Globus pallidus (tissue), 1 donor: ENCODE measurements at places on chromosomes 6 and 20.

GRCh38 chr6:90231308-90231707 lies 65.3 kb downstream of the BACH2 start:
- no peak for DNase-seq

DNA sequence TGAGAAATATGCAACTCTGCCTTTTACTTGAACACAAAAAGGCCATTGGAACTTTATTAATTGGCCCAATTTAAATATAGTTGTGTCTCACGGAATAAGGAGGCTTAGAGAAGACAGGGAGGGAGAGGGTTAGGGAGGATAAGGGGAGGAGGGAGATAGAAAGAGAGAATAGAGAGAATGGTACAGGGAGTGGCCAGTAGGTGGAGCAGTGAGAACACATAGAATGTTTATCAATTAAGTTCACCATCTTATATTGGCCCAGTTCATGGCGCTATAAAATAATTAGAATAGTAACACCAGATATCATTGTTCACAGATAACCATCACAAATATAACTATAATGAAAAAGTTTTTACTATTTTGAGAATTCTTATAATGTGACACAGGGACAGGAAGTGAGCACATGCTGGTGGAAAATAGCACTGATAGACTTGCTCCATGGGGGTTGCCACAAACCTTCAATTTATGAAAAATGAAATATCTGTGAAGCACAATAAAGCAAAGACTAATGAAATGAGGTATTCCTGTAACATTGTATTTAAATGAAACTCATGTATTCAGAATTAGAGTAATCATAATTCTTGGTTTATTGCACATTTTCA lies 374.1 kb upstream of the MANEA start:
- DNase-seq = peak; percentile 34

GRCh38 chr6:141452354-141452686 lies 680.4 kb upstream of the GJE1 start:
- DNase-seq = no peak

- no peak for DNase-seq
Observed at GRCh38 chr20:50844430-50845100, 49.7 kb downstream of the BCAS4 start.

- DNase-seq = no peak
Observed at GRCh38 chr6:151682251-151682650, 125.2 kb upstream of the ESR1 start.

DNA sequence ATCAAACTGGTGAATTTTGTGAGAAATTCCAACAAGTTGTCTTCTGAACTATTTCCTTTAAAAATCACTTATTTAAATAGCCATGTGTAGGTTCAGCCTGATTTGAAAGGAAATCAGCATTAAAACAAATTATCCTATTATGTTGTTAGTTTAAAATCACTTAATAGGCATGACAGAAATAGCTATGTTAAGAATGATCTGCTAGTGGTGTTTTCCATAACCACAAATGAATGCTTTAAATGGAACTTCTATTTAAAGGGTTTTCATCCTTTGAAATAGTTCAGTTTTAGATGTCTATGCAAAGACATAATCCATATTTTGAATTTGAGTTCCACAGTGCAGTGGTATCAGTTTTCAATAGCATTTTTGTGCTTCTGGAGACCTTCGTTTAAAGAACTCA lies 120.1 kb downstream of the PLEKHG1 start:
- no peak for DNase-seq

DNA sequence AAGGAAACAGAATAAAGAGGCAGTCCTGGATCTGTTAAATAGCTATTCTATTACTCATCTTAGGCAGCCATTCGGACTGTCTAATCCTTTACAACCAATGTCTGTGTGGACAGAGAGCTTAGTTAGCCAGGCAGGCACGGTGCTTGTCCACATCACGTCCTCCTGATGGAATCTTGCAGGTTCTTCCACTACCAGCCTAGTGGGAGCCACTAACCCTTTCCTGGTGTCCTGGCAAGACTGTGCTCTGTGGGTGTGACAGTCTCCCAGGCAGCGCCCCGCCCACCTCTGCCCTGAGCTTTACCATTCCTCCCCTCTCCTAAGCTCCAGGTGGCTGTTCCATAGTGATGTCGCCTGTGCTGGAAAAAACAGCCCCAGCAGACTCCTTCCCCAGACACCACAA lies 78.3 kb upstream of the CLDN20 start:
- DNase-seq = no peak

GRCh38 chr6:82118150-82118562 lies 129.4 kb downstream of the IBTK start:
- no peak for DNase-seq

GRCh38 chr6:73943411-73943810 lies 247.4 kb downstream of the CD109 start:
- DNase-seq = no peak

DNA sequence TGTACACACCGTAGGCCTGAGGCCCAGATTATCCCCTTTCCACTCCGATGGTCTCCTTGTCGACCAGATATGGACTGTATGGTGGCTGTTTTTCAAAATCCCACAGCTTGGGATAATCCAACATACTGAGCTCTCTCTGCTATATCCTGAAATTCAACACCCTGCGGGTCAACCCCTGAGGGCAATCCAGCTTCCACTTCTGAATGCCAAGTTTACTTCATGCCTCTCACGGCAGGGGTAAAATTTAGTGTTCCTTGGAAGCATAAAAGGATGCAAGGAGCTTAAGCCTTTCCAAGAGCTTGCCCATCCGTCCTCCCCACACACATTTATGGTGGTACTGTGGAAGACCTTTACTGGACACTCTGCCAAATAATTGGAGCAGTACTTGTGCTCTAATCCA lies 90.7 kb downstream of the PLG start:
- no peak for DNase-seq

DNA sequence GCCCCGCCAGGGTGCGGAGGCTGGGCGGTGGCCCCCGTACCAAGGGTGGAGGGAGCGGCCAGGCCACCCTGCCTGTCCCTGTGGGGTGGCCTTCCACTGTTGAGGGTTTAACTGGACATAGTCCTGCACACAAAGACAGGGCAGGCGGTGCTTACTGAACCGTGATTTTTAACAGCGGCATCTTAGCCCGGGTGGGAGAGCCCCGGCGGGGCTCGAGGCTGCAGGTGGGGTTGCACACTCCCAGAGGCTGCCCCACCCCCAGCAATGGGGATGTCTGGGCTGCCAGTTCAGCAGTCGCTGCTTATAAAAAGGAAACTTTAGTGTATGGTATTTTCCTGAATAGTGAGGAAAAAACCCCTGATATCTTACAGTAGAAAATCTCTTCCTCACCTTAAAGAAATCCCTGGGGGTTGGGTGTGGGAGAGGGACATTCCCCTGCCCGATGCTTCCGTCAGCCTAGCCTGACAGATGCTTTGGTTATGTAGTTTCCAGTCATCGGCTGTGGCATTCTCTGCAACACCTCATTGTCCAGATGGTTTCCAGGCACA lies 79.4 kb downstream of the IRF4 start:
- DNase-seq = no peak

- DNase-seq = peak; percentile 43
Observed at GRCh38 chr6:139135578-139136545, 982 bp downstream of the HECA start.

- peak; percentile 50 for DNase-seq
Observed at GRCh38 chr20:33299111-33299603, 16.1 kb downstream of the BPIFB1 start.

GRCh38 chr6:161001421-161001820 lies 9.9 kb downstream of the MAP3K4 start:
- DNase-seq = no peak

- no peak for DNase-seq
Observed at GRCh38 chr6:107764684-107765460, 59.2 kb downstream of the SCML4 start.

DNA sequence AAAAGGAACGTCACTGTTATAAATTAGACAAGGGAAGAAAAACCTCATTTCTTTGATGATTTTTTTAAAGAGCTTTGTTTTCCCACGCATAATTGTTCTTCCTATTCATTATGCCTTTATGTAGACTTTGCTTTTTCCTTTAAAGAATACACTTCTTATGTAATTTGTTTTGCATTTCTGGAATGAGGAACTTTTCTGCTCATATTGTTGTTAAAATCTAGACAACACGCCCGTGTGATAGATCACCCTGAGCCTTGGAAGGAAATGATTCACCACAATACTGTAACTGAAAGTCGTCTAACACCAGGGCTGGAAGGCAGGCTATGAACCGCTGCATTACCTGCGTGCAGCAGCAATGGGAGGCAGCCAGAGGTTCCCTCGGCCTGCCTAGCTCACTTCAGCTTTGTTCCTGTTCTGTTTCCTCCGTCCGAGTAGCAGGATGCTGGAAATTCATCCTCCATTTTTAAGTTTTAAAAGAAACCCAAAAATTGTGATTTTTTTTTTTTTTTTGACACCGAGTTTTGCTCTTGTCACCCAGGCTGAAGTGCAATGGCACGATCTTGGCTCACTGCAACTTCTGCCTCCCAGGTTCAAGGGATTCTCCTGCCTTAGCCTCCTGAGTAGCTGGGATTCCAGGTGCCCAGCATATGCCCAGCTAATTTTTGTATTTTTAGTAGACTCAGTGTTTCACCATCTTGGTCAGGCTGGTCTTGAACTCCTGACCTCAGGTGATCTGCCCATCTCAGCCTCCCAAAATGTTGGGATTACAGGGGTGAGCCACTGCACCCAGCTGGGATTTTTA lies 49.6 kb upstream of the ZNF217 start:
- no peak for DNase-seq

DNA sequence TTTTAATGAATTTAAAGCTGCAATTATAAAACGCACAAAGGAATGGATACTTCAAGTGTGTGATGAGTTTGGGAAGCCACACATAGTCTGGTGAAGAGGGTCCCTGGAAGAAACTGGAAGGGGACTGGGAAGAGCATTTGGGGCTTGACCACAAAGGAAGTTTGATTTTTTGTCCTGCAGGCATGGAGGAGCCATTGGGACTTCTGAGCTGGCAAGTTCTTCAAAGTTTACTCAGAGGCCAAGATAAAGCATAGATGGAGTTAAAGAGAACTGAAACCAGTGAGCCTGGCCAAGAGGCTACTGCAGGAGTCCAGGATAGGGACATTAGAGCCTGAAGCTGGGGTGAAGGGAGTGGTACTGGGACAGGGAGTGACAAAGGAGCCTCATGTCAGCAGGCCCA lies 95.0 kb downstream of the AIG1 start:
- no peak for DNase-seq

GRCh38 chr6:77017537-77017936 lies 445.8 kb downstream of the HTR1B start:
- DNase-seq = no peak

DNA sequence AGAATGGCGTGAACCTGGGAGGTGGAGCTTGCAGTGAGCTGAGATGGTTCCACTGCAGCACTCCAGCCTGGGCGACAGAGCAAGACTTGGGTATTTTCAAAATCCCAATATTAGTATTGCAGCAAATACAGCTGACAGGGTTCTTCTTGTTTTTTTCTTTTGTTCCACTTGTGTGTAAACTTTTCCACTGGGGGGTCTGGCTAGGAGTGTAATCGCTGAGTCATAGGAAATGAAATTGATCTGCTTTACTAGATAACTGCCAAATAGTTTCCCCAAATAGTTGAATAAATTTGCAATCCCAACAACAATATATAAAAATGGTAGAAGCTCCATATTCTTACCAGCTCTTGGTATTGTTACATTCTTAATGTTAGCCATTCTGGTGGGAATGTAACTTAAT lies 526.0 kb upstream of the SOX4 start:
- DNase-seq = no peak

DNA sequence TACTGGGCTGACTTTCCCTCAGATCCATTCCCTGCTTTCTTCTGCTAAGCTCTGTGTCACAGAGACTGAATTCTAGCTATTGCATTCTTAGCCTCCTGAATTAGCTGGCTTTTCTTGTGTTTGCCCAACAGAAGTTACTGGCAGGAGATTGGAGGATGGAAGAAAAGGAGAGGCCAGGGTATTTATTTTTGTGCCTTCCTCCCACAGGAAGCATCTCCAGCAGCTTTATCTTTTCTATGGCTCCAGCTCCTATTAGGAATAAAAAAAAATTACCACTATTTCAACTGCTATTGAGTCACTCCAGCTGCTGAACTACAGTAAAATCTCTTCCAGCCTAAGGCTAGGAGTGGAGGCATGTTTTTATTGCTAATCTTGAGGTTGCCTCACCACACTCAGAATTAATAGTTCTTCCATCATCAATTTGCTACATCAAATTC lies 492.4 kb downstream of the RFPL4B start:
- DNase-seq = no peak
